HFFc6 (cell line): ENCODE measurements at places on chromosomes 12 and 14.

DNA sequence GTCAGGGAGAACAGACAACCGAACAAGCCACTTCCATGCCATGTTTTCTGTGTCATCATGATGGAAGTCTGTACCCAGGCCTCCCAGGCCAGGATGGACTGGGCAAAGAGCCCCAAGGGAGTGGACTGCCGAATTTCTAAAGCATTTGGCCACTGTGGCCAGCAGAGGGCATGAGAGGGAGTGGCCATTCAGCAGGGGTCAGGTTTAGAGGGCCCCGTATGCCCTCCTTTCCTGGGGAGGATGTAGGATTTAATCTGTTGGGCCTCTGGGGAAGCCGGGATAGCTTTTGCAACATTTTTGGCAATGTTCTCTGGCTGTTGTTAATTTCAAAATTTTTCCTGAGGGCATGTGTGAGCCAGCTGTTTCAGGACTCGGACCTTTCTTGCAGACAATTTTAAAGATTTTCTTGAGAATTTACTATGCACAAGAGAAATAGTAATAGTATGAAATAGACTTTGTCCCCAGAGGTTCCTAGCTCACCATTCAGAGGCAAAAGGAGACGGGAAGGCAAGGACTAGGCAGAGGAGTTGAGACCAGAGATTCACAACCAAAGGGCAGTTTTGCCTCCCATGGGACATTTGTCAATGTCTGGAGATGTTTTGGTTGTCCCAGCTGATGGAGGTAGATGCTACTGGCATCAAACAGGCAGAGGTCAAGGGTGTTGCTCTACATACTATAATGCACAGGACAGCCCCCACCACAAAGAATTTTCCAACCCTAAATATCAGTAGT, 18.0 kb downstream of the ACACB start:
- H3K4me3 ChIP-seq, result no peak overlapping the region
- no peak overlapping the region for H3K27ac ChIP-seq
- H3K27me3 ChIP-seq, result peaks cover 18% of the 10 kb centered on the region
- no peaks in the 10 kb centered on the region for H3K4me1 ChIP-seq

GRCh38 chr12:39574785-39575497, 44.7 kb downstream of the ABCD2 start:
- H3K27ac ChIP-seq, result no peak overlapping the region
- H3K36me3 ChIP-seq, result no peaks in the 10 kb centered on the region
- no peaks in the 10 kb centered on the region; the same call in none of the 2 replicates for H3K27me3 ChIP-seq
- no peak overlapping the region for H3K4me3 ChIP-seq
- no peak for DNase-seq

- no peak for DNase-seq
- no peak overlapping the region for H3K27ac ChIP-seq
- H3K4me1 ChIP-seq, result peaks cover 40% of the 10 kb centered on the region
Measured at GRCh38 chr14:55339770-55340169, 68.5 kb downstream of the FBXO34 start.

GRCh38 chr14:74840603-74841030, 35.3 kb downstream of the PROX2 start:
- peaks cover 15% of the 10 kb centered on the region for H3K36me3 ChIP-seq
- H3K27ac ChIP-seq, result no peak overlapping the region
- H3K4me1 ChIP-seq, result peaks cover 54% of the 10 kb centered on the region

- H3K36me3 ChIP-seq, result no peaks in the 10 kb centered on the region
- H3K27me3 ChIP-seq, result no peaks in the 10 kb centered on the region; the same call in 1 of the 2 replicates
- H3K27ac ChIP-seq, result no peak overlapping the region
- H3K4me1 ChIP-seq, result no peaks in the 10 kb centered on the region
Measured at GRCh38 chr12:91413581-91414546, 231.2 kb upstream of the DCN start.
